ENCODE measurements at places on chromosomes 12 and 14.

GRCh38 chr14:52797653-52798052 lies 6.2 kb upstream of the GNPNAT1 start:
- DNase-seq: no peak

GRCh38 chr14:92507174-92507768 lies 6.3 kb upstream of the RIN3 start:
- DNase-seq: no peak

DNA sequence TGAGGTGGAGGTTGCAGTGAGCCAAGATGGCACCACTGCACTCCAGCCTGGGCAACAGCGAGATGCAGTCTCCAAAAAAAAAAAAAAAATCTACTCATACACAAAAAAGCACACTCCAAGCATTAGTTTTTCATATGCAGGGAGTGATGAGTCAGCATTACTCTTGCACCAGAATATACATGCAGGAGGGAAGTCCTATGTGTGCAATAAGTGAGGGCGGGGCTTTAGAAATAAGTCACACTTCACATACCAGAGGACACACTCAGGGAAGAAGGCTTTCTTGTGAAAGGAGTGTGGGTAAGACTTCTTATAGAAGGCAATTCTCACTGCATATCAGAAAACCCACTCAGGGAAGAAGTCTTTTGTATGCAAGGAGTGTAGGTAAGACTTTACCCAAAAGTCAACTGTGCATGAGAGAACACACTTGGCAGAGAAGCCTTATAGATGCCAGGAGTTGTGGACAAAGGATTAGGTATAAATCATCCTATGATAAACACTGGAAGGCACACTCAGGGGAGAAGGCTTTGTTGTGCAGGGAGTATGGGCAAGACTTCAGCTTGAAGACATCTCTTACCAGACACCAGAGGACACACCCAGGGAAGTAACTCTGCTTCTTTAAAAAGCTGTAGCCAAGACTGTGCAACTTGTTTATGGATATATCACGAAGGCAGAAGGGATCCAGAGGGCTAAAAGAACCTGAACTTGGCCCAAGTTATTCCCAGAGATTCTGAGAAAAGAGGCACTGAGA lies 50.5 kb downstream of the ATF7 start:
- peak; percentile 34 for DNase-seq

DNA sequence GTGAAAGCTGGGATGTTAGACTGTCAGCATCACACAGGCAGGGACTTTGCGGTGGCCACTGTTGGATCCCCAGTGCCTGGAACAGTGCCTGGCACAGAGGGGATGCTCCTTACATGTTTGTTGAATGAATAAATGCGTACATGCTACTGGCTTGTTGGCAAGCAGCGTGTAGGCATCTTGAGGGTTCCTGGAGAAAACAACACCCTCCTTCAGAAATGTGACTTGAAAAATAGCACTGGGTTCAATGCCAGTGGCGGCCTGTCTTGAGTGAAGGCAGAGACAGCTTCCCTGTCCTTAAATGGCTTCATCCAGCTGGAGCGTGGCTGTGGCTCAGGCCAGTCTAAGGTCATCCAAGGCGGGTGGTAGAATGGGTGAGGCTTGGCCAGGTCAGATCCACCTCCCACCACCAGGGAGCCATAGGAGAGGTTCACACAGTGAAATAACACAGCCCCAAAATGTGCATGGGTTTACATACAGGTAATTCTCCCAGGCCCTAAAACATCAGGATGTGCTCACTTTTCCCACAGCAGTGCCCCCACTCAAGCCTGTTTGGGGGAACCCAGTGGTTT lies 171.4 kb downstream of the PHETA1 start:
- DNase-seq: no peak

GRCh38 chr14:38874721-38875120 lies 228.3 kb downstream of the SEC23A start:
- no peak for DNase-seq

GRCh38 chr14:78007160-78007559 lies 163.0 kb upstream of the NRXN3 start:
- DNase-seq: no peak

- DNase-seq: no peak
Observed at GRCh38 chr14:78327426-78328221, 157.5 kb downstream of the NRXN3 start.

DNA sequence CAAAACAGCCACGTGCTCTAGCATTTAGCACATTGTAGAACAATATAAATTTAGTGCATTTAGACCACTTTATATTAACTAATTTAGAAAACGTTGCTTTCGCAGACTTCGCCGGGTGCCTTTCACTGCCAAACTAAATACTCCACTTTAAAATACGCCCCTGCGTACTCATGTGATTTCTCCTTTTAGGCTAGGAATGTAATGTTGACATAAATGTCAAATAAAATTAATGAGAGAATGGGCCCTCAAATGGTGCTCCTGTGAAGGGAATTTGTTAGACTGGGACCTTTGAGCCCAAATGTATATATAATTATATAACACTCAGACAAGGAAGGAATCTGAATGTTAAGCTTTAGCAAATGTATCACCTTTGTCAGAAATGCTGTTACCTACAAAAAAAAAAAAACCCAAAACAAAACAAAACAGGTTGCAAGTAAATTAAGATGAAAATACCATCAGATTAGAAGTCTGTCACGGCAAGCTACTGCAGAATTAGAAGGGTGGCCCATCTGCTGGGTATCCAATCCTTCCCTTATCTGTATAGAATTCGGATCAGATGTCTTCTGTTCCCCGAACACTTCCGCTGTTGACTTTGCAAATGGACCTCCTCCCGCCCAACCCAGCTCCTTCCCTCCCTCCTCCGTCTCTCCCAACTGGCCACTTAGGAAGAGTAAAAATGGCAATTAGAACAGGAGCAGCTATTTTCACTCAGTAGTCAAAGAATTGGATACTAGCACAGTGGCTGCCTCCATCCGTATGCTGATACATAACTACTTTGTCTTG lies 159.3 kb upstream of the FOXN3 start:
- DNase-seq: no peak

DNA sequence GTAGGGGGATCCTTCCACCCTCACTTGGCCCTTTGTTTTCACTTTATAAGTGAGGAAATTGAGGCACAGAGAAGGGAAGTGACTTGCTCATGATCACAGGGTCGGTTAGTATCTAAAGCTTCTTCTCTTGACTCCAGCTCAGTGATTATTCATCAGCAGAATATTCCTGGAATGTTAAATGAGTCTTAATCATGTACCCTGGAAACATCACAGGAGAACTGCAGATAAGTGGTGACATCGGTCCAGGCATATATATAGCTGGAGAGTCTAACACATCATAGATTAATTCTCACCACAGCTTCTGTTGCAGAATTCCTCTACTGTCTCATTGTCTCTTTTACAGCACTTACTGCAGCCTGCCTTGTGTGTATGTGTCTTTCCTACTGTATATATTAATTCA lies 69.9 kb downstream of the PAH start:
- no peak for DNase-seq

DNA sequence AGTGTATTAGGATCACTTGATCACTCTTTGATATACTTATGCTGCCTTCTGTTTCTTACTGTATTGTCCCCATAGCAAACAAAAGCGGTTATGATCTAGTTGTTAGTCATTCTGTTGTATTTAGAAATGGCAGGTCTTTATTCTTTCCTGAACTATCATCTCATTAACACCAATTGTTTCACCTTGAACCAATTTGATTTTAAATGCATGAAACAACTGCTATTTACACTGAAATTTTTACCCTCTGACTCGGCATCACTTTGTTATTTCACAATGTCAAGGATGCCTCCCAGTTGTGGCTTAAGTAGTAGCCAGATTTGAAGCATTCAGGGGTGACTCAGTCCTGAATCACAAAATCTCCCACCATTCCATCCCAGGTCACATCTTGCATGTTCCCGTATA lies 303.5 kb downstream of the EGLN3 start:
- DNase-seq: peak; percentile 87

DNA sequence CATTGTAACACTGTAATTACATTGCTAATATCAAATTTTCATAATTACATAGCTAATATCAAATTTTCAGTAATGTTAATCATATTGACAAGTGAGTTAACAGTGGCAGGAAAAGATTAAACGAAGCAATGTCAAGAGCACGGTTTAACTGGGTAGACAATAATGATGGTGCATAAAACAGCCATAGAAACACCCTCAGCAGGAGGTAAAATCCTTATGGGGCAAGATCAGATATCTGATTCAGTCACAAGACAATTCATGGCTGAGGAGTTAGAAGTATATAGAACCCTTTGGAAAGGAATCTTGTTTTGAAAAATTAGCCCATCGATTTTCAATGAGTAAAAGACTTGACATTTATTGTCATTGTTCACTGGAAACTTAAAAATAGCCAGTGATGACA lies 190.6 kb downstream of the SLC2A13 start:
- no peak for DNase-seq

DNA sequence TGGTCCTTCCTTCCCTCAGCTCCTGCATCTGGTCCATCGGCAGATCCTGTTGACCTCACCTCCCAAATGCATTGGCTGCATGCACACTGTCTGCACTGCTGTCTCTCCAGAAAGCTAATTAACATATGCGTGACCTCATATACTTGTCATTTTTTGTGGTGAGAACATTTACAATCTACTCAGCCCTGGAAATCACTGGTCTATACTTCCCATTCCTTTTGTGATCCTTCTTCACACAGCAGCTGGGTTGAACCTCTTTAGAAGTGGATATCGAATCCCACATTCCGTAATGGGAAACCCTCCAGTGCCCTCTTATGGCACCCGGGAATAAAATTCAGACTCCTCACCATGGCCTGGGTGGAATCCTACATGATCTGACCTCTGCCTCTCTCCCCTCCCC lies 45.0 kb downstream of the SMOC1 start:
- no peak for DNase-seq

- no peak for DNase-seq
Observed at GRCh38 chr14:51428981-51429380, 188.9 kb downstream of the TMX1 start.

DNA sequence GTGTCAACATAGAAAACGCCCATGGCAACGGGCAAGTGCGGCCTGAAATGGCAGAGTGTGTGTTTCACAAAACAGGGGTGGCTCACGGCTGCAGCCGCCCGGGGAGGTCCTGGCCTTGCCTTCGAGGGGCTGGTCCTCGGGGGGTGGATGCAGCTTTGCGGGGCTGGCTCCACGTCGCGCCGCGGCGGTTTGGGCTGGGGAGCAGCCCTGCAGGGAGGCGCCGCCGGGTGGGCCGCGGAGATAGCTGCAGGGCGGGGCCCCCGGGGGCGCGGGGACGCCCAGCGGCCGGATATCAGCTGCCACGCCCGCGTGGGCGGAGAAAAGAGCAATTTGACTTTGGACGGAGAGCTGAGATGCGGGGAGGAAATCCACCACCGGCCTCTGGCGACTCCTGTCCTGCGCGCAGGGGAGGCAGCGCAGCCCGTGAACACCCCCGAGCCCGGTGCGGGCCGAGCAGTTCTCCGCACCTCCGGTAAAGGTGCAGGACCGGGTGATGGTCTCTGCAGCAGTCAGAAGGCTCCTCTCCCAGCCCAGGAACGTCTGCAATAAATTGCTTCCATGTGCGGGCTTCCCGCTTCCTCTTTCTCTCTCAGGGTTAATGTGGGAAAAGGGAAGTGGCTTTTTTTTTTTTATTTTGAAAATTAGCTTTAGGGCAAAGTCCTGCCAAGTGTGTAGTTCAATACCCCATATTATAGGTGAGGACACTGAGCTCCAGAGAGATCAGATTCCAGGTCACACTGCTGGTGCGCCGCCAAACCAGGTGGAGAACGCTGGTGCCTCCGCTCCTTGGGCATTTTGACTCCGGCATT lies 110.5 kb downstream of the ARF6 start:
- peak; percentile 87 for DNase-seq

DNA sequence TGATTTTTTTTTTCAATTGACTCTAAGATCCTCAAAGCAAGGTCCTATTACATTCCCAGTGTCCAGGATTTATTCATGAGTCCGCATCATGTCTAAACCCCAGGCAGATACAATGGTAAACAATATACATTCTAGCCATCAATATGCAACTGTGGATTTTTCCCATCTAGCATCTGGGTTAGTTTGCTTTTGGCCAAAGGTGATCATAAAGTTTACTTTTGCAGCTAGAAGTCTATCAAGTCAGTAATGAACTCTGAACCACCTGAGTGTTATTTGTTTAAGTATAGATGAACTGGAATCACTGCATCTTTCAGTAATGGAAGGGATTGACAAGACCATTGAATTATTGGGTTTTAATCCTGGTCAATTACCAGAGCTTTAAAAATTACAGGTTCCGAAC lies 80.8 kb downstream of the STON2 start:
- no peak for DNase-seq

DNA sequence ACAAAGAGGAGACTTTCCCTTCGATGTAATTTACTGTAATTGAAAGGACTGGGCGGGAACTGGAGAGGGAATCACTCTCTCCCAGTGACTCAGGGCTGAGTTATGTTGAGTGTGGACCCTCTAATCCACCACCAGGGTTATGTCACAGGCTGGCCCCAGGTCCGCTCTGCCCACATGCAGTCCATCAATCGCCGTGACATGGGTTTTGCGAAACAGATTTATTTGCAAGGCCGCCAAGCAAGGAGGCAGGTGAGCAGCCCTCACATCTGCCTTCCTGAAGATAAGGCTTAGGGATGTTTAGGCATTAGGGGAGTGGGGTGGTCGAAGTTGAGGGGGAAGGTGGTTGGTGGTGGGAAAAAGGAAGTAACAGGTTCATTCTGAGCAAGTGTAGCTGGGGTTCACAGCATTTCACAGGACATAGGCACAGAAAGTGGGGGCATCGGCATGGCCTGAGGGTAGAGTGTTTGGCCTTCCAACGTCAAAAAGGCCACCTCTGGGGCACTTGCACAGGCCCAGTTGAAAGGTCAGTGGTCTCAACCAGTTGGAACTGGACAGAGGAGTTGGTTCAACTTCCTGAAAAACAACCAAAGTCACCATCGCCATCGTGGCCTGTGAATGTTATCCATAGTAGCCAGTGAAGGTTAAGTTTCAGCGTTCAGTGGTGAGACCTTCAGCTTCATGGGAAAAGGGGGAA lies 66.9 kb downstream of the DNAH10 start:
- no peak for DNase-seq

DNA sequence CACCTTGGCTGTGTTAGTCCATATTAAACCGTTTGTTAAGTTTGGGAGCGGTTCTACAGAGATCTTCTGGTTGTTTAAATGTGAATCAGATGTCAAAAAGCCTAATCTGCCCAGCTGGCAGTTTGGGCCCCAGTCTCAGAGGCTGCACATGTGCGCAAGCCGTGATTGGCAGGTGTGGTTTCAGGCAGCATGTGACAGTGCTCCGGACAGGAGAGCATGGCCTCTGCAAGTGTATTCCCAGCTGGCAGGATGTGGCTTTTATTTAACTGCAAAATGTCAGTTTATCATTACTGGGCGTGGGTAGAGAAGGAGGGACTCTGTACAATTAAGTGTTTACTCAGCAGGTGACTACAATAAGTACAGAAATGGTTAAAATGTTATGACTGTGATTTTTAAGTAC lies 77.5 kb downstream of the PELI2 start:
- peak; percentile 47 for DNase-seq

DNA sequence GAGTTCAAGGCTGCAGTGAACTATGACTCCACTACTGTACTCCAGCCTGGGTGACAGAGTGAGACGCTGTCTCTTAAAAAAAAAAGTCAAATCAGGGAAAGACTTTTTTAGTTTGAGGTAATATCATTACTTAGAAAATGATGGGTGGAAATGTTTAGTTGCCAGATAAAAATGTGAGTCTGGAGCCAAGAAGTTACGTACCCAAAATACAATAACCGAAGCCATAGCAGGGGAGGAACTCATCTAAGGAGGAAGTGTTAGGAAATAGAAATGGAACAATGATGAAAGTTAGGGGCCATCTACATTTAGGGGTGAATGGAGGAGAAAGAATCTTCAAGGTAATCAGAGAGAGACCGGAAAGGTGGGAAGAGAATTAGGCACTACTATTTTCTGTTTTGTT lies 98.8 kb downstream of the DACT1 start:
- peak; percentile 32 for DNase-seq

- no peak for DNase-seq
Observed at GRCh38 chr12:69437073-69437472, 33.1 kb upstream of the FRS2 start.

All from GM03348 (cell line).